ENCODE measurements at places on chromosomes 2 and 18.

DNA sequence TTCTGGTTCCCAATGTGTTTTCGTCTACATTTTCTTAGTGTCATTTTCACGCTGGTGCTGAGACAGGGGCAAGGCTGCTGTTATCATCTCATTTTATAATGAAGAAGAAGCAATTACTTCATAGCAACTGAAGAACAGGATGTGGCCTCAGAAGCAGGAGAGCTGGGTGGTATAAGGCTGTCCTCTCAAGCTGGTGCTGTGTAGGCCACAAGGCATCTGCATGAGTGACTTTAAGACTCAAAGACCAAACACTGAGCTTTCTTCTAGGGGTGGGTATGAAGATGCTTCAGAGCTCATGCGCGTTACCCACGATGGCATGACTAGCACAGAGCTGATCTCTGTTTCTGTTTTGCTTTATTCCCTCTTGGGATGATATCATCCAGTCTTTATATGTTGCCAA is 7.3 kb downstream of the IL36G start:
- DNase-seq = no peak

- DNase-seq = no peak
Observed at GRCh38 chr2:233334915-233335314, 19.4 kb upstream of the DGKD start.

- DNase-seq = no peak
Observed at GRCh38 chr2:84839851-84840250, 41.0 kb downstream of the TRABD2A start.

GRCh38 chr18:66999003-66999402 is 395.1 kb upstream of the CDH19 start:
- DNase-seq = no peak

GRCh38 chr2:44599130-44599529 is 237.4 kb downstream of the CAMKMT start:
- DNase-seq = no peak

DNA sequence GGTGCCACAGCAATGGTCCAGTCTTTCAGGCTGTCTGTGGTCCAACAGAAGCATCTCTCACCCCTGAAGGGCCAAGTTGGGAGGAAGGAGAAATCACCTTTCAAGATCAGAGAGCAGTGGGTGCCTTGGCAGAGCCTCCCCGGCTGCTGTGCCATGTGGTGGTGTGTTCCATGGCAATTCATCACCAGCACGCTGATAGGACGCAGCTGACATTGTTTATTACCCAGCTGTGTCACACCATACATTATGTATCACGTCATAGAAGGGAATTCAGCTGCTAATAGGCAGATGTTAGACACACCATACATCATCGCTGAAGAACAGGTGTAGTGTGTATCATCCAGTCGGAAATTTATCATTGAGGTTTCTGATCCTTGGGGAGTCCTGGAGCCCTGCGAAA is 29.6 kb upstream of the RPL31 start:
- DNase-seq = no peak

DNA sequence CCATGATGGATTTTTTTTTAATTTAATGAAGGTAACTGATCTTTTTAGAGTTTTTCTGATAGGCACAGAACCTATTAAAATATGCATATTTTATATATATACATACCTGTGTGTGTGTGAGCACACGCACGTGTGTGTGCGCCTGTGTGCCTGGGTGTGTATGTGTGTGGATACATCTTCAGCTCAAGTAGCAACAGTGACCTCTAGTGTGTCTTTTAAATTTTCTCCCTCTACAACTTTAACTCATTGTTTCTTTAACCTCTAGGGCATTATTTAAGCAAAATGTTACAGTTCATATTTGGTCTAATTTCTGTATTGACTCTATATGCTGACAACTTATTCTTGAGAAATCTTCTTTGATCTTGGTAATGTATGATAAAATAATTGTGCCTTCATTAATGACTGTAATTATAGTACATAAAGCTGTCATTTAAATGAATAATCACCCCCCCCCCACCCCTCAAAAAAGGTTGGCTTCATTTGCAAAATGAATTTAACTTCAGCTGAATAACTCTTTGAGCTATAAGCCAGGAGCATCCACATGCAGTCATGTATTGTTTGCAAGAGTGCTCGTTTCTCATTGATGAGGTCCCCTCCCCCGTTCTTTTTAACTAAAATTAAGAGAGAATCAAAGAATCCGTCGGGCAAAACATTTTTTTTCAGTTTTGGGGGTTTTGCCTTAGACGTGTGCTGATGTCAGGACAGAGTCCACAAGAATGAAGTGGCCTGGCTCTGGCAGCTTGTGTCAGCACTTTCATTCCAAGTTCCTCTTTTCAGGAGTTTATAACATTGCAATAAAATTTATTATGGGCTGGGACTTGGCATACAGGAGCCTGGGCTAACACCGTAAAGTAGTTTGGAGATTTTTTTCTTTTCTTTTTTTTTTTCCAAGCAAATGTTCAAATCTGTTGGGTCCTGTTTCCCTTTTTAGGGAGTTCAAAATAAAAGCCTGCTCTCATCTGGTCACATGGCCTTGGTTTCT is 80.0 kb downstream of the ETAA1 start:
- no peak for DNase-seq

- no peak for DNase-seq
Observed at GRCh38 chr2:25286025-25286400, 55.7 kb downstream of the DNMT3A start.

DNA sequence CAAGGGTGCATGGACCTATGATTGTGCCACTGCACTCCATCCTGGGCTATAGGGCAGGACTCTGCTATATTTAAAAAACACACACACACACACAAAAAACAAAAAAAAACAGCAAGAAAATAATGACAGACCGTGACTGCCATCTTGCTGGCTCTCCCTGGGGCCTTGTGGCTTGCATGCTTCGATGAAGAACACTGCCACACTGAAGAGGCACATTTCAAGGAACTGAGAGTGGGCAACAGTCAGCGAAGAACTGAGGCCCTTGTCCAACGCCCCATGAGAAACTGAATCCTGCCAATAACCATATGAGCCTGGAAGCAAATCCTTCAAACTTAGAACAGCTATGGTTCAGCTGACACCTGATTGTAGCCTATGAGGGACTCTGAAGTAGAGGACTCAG is 158.1 kb downstream of the CCBE1 start:
- no peak for DNase-seq

- no peak for DNase-seq
Observed at GRCh38 chr2:43169987-43170386, 56.4 kb downstream of the ZFP36L2 start.

DNA sequence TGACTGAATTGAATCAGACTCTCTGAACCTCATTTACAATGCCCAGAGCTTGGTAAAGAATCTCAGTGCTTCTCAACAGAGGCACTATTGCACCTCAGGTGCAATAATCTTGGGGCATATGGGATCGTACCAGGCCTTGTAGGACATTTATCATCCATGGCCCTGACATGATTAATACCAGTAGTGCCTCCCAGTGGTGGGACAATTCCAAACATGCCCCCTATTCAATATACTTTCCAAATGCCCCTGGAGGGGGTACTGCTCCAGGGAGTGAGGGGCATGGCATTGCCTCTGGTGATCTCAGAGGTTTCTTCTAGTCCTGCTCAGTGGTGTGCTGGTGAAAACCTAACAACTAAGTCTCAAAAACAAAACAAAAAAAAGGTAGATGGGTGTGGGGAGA is 174.9 kb upstream of the SMAD2 start:
- DNase-seq = no peak

GRCh38 chr2:9493478-9493877 is 19.1 kb downstream of the IAH1 start:
- DNase-seq = no peak
